Stimulated activated CD8-positive, alpha-beta memory T cell treated with anti-CD3 and anti-CD28 coated beads, Interleukin-4, amount 100 ng/mL, for 1 hour (primary cell): ENCODE measurements at places on chromosomes 12 and 14.

- DNase-seq: no peak
Measured at GRCh38 chr12:130479401-130480125, 141.9 kb downstream of the PIWIL1 start.

- DNase-seq: no peak
Measured at GRCh38 chr12:76883151-76883550, 4.3 kb upstream of the CSRP2 start.

- no peak for DNase-seq
Measured at GRCh38 chr12:121241156-121241970, 31.4 kb downstream of the P2RX4 start.

DNA sequence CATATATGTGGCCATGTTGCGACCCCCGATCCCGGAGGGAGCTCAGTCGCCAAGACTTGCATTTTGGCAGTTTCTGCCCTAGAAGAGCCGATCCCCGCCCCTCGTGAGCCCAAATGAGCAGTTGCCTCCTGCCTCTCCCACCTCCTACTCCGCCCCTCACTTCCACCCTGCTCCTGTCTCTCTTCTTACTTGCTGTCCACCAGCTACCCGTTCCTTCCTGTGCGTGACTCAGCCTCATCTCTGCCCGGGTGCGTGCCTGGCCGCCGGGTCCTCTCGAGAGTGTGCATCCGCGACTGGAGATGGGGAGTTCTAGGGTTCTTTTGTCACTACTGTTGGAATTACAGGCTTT, 585 bp downstream of the GPATCH2L start:
- DNase-seq: peak; percentile 45

GRCh38 chr14:61528591-61529021, 166.7 kb upstream of the HIF1A start:
- no peak for DNase-seq
